ENCODE measurements at places on chromosomes 4 and X.
A peak's percentile ranks its signal among the peaks of the same experiment; 100 is the strongest.

DNA sequence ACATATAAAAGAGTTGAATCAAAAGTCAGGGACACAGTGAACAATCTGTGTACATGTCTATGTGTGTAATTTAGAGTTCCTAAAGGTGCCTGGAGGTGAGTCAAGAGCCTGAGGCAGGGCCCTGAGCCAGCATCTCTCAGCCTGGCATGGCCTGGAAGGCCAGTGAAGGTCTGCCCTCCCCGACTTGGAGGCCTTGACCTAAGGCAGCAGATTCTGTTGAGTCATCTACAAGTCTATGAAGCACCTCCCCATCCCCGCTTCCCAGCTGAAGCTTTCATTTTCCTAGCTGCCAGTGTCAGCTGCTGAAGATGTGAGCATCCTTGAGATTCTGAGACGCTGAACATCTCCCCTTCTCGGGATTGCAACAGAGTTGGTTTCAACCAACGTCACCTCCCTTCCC, 583.9 kb downstream of the BCOR start:
- no peak for ATAC-seq

GRCh38 chr4:168685136-168685809, 188.4 kb downstream of the PALLD start:
- ATAC-seq, result peak; percentile 58

- ATAC-seq, result no peak
Measured at GRCh38 chrX:107823456-107823855, 2.2 kb upstream of the MID2 start.

- ATAC-seq, result no peak
Measured at GRCh38 chr4:61911313-61911756, 711.2 kb downstream of the ADGRL3 start.

DNA sequence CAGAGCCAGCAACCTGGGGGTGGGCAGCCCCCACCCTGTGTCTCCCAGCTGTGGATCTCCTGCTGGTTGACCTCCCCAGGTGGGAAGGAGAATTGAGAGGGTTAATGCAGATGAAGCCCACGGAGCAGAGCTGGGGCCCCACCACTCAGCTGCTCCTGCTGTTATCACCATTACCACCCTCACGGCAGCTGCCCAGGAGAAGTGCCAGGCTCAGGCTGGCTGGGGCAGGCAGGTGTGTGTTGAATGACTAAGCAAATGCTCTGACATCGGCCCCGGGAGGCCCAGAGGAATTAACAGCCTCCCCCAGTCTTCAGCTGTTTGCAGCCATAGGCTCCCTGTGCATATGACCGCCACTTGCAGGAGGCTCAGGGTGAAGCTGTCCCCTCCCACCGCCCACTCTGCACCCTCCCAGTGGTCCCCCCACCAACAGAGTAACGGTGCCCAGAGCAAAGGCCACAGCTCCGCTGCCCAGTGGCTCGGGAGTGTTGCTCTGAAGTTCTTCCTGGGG, 133.8 kb downstream of the CPZ start:
- no peak for ATAC-seq

DNA sequence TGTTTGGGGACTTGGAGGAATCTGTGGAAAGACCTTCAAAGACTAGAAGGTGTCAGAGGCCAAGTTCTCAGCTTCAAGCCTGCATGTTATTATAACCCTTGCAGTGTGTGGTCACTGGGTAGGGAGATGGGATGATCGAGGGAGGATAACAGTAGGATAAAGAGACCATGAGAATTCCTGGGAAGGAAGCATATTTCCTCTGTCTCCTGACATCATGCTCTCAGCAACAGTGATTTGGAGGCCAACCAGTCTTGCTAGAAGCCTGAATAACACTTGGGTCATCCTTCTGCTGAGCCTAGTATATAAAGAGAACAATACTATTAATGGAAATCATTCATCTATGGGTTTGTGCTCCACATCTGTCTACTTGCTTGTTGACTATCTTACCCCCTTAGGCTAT, 40.9 kb upstream of the ANXA3 start:
- ATAC-seq, result no peak

DNA sequence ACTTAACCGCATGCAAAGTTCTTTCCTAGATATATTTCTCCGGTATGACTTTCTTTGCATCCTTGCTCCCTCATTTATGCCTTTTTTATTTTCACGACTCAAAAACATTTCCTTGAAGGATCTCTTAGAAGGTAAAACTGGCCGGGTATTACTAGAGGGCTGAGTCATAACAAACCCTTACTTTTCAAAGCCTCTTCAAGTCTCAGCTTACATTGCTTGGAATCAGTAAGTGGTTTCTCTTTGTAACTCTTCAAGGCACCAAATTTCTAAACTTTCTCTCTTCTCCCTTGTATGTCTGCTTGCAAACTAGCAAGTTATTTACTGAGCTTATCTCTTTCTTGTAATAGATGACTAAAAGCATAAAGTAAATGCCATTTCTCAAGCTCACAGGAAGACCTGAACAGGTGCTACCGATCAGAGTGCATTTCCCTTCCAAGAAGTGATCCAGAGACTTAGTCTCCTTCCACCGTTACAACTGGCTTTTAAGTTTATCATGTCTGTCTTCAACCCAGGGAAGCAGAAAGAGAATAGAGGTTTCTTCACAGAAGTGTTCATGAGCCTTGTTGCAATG, 75.5 kb downstream of the ANXA10 start:
- no peak for ATAC-seq

DNA sequence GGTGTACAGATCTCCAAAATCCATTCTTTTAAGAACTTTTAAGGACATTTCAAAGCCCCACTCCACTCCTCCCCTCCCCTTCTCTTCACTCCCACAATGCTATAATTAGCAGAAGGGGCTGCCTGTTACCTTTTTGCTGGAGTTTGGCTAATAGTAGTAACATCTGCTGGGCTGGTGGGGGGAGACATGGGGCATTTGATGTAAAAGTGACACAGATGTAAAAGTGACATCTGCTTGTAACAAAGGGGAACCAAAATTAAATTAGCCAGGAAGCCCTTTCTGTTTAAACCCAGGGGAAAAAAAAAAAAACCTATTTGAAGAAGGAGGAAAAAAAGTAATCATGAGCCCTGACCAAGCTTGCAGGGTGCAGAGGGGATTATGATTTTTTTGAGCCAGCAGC, 5.4 kb upstream of the PHOX2B start:
- no peak for ATAC-seq

DNA sequence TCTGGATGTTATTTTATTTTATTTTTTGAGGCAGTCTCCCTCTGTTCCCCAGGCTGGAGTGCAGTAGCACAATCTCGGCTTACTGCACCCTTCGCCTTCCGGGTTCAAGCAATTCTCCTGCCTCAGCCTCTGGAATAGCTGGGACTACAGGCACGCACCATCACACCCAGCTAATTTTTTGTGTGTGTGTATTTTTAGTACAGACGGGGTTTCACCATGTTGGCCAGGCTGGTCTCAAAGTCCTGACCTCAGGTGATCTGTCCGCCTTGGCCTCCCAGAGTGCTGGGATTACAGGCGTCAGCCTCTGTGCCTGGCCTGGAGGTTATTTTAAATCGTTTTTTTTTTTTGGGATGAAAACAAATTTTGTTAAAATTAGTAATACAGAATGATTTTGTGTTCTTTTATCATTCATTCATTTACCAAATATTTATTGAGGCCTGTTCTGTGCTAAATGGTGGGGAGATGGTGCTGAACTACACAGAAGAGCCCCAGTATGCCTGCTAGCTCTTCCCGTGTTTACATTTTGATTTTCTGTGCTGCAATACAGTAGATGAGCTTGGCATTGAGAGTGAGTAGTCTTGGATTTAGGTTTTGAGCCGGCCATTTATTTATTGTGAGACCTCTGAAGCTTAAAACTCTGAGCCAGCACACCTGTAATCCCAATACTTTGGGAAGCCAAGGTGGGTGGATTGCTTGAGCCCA, 22.7 kb downstream of the ADD1 start:
- ATAC-seq, result no peak
